Thoracic aorta (tissue), 2 donors: ENCODE measurements at places on chromosomes 13 and 19. TPM values are rescaled to one million over a fixed set of nuclear protein-coding genes. Genes with fewer than 3 reads are reported as not detected.

DNA sequence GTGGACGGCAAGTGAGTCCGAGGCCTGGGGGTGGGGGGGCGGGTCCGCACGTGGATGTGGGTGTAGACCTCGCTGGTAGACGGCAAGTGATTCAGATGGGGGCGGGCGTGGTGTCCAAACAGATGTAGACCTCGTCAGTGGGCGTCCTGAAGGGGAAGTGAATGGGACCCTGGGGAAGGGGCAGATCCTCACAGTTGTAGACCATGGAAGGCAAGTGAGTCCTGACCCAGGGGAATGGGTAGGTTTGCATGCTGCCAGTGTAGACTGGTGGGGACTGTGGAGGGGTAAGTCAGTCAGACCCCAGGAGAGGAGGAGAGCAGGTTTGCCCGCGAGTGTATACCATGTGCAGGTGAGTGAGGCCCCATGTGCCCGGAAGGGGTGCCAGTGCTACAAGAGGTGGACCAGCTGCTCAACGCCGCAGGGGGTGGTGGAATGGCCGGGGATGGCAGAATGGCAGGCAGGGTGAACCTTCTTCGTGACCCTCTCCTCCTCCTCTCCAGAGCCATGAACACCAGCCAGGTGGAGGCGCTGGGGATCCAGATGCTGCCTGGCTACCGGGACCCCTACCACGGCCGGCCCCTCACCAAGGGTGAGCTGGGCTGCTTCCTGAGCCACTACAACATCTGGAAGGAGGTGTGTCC is 22.1 kb downstream of the COLGALT1 start:
- H3K4me1 ChIP-seq: no peaks in the 10 kb centered on the region
- DNase-seq: no peak
- H3K4me3 ChIP-seq: no peak overlapping the region
- H3K36me3 ChIP-seq: peaks cover 41% of the 10 kb centered on the region
- H3K27ac ChIP-seq: no peak overlapping the region

Gene CYP4F2
- not detected for total RNA-seq

- no peaks in the 10 kb centered on the region for H3K27me3 ChIP-seq
- no peak for DNase-seq
- no peak overlapping the region for H3K27ac ChIP-seq
- H3K4me1 ChIP-seq: peaks cover 9% of the 10 kb centered on the region
These were observed 106.4 kb upstream of the EDNRB start for GRCh38 chr13:78024996-78025395.

DNA sequence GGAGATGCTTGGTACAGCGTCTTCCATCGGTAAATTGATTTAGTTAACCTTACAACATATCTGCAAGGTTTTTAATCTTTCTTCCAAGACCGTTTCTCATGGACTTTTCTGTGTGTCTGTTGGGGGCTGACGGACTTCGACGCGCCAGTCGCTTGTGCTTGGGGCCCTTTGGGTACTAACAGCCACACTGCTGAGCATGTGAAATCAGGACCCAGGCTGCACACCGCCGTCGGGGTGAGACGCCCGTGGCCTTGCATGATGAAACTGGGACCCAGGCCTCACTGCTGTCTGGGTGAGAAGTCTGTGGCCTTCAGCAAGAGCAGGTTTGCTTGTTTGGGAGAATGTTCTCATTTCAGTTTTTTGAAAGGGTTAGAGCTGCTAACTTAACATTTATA is 9.8 kb downstream of the ATP4B start:
- no peak overlapping the region for H3K4me3 ChIP-seq
- peaks cover 9% of the 10 kb centered on the region for H3K4me1 ChIP-seq
- DNase-seq: no peak
- no peaks in the 10 kb centered on the region for H3K27me3 ChIP-seq

GRCh38 chr19:17611462-17612244 is 56.2 kb downstream of the COLGALT1 start:
- no peak overlapping the region for H3K4me3 ChIP-seq
- H3K36me3 ChIP-seq: no peaks in the 10 kb centered on the region
- H3K27me3 ChIP-seq: no peaks in the 10 kb centered on the region
- DNase-seq: no peak

Gene ZNF749
- 3.0 TPM for total RNA-seq

DNA sequence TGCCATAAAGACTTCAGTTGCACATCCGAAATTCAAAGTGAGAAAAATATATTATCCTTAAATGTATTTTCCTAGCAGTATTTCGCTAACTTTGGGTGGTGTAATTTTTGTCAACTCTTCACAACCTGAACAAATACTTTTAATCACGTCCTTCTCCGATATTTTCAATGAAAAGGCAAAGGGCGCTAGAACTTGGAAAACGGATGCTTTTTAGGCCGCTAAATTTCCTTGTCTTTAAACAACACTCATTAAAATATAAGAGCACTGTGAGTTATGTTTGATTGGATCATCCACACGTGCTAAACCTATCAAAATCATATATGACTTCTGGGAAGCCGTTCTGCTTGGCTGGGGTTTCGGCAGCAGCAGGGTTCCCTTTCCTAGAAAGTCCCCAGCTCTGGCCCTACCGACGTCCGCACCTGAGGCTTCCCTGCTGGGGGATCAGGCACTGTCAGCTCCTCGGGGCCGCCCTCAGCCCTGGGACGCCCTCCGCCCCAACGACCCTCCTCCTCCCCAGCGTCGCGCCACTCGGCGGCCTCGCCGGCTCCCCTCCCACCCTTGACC is 462 bp upstream of the MPHOSPH8 start:
- peaks cover 28% of the 10 kb centered on the region for H3K4me1 ChIP-seq
- H3K27me3 ChIP-seq: no peaks in the 10 kb centered on the region
- H3K36me3 ChIP-seq: no peaks in the 10 kb centered on the region
- no peak for DNase-seq

- no peaks in the 10 kb centered on the region for H3K27me3 ChIP-seq
- H3K36me3 ChIP-seq: no peaks in the 10 kb centered on the region
- H3K27ac ChIP-seq: no peak overlapping the region
- H3K4me3 ChIP-seq: no peak overlapping the region
- DNase-seq: no peak
These were observed 891.6 kb downstream of the PCDH9 start for GRCh38 chr13:66338542-66338941.

GRCh38 chr19:47257411-47258169 is 1.3 kb downstream of the CCDC9 start:
- peak overlapping the region; percentile 94 for H3K27ac ChIP-seq
- no peaks in the 10 kb centered on the region for H3K27me3 ChIP-seq
- H3K4me1 ChIP-seq: peaks cover 35% of the 10 kb centered on the region
- peak overlapping the region; percentile 77 for H3K4me3 ChIP-seq
- no peak for DNase-seq
- peaks cover 28% of the 10 kb centered on the region for H3K36me3 ChIP-seq

GRCh38 chr13:23289917-23290357 is 109.2 kb downstream of the SGCG start:
- H3K36me3 ChIP-seq: no peaks in the 10 kb centered on the region
- no peaks in the 10 kb centered on the region for H3K27me3 ChIP-seq
- peaks cover 15% of the 10 kb centered on the region for H3K4me1 ChIP-seq
- no peak overlapping the region for H3K27ac ChIP-seq
- H3K4me3 ChIP-seq: no peak overlapping the region
- no peak for DNase-seq

DNA sequence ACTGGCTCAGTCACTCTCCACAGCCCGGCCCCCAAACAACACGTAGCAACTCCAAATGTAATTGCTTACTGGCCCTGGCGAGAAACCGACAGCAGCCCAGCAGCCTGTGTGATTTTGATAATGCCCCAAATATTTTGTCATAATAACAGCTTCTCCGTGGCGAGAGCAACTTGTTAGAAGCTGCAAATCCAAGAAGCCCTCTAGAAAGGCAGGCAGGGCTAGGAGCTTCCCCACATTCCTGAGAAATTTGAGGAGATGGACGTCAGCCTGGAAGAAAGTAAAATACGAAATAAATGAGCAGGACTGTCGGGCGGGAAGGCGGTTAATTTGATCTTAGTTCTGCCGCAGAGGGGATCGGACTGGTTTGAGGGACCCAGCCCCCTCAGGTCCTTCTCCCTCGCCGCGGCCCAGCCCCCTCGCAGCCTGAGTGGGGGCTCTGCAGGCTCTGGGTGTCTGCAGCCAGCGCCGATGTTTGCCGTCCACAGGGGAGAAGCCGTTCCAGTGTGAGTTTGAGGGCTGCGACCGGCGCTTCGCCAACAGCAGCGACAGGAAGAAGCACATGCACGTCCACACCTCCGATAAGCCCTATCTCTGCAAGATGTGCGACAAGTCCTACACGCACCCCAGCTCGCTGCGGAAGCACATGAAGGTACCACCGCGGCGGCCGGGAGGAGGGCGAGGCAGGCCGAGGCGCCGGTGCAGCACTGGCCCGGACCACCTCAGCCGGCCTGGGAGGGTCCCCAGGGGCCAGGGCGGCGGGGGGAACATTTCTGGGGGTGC is 3.1 kb downstream of the ZIC2 start:
- no peaks in the 10 kb centered on the region for H3K36me3 ChIP-seq
- no peak for DNase-seq
- peaks cover 26% of the 10 kb centered on the region for H3K4me1 ChIP-seq
- H3K27ac ChIP-seq: no peak overlapping the region

GRCh38 chr19:37964109-37964508 is 57.1 kb downstream of the SIPA1L3 start:
- H3K4me1 ChIP-seq: peaks cover 22% of the 10 kb centered on the region
- no peaks in the 10 kb centered on the region for H3K36me3 ChIP-seq
- H3K27ac ChIP-seq: no peak overlapping the region

Gene SLC10A2
- total RNA-seq: not detected

DNA sequence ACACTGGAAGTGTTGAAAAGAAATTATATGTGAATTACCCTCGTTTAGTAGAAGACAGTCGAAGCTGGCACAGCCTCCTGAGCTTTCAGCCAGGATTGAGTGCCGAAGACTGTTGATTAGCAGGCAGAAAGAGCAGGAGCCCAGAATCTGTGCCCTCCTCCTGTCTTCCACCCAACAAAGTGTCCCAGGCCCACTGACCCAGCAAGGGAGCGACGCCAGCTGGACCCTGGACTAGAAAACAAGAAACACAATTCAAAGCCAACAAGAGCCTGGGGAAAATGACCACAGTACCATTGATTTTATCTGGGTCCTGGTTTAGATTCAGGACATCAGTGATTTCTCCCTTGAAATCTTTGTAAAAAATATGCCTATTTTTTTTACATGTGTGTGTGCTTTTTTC is 120.7 kb downstream of the RXFP2 start:
- no peaks in the 10 kb centered on the region for H3K27me3 ChIP-seq
- H3K4me3 ChIP-seq: peak overlapping the region; percentile 25
- no peak for DNase-seq
- H3K4me1 ChIP-seq: peaks cover 18% of the 10 kb centered on the region
- H3K27ac ChIP-seq: peak overlapping the region; percentile 67

DNA sequence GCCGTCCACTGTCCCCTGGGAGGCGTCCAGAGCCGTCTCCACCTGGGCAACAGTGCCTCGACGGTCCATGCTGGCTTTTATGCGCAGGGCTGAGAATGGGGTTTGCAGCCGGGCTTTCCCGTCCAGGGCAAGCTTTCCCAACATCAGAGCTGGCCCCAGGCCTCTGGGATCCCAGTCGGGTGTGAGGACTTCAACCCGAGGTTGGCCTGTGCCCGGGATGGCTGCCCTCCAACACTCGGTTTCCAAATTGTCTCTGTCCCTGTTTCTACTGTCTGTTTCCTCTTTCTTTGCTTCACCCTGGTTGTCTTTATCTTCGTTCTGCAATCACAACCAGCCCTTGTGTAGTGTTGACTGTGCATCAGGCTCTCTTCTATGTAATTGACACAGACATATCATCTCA is at the start of gene IFNL4:
IFNL4 (minus strand) TSS at position 51 of the 400 bp plus-strand sequence.
- DNase-seq: no peak
- H3K4me3 ChIP-seq: peak within 1 kb of the TSS; percentile 41
- H3K4me1 ChIP-seq: peaks cover 10% of the 10 kb centered on the region
- no peak within 1 kb of the TSS for H3K27ac ChIP-seq
- H3K27me3 ChIP-seq: peaks cover 5% of the 10 kb centered on the region

DNA sequence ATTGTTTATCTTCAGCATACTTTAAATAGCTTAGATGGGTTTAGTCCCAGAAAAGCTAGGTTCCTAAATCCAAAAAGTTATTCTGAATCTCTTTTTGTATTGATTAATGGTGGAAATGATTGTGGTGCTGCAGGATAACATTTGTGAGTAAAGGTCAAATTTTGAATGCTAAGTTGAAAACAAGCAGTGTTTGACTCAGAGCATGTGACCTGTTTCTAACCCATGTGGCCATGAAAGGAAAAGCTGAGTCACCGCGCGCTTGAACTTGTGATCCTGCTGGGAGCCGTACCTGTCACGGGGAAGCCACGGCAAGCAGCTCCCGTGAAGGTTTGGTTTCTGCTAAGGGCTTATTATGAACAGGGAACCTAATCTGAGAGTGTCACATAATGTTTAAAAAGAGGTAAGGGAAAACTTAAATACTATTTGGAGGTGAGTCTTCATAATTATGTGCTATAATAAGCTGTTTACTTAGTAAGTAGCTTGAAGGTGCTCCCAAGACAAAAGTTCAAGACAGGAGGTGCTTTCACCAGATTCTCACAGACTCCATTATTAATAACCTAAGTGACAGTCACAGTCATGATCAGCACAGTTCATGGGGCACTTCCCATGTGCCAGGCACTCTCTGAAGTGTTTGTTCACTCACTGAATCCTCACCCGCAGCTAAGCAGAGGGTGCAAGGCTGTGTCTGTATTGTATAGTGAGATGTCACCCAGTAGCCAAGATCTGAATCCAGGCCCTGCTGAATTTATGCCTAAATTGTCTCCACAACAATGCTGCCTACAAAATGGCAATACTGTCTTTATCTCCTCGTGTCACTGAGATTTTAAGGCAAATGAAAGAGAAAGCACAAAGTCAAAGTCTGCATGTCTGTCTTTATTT is 286.5 kb downstream of the MYO16 start:
- H3K4me3 ChIP-seq: peak overlapping the region; percentile 56
- peak overlapping the region; percentile 75 for H3K27ac ChIP-seq
- H3K27me3 ChIP-seq: no peaks in the 10 kb centered on the region
- peak; percentile 77 for DNase-seq
- peaks cover 13% of the 10 kb centered on the region for H3K4me1 ChIP-seq
- H3K36me3 ChIP-seq: no peaks in the 10 kb centered on the region

GRCh38 chr13:99756281-99756680 is 215.3 kb downstream of the ZIC5 start:
- no peak overlapping the region for H3K4me3 ChIP-seq
- no peaks in the 10 kb centered on the region for H3K36me3 ChIP-seq
- no peak for DNase-seq
- H3K27ac ChIP-seq: no peak overlapping the region

Gene NLRP11
- not detected for total RNA-seq

Gene ZIC5
- total RNA-seq: not detected

GRCh38 chr19:30710721-30711120 is 338.5 kb downstream of the ZNF536 start:
- DNase-seq: no peak
- no peaks in the 10 kb centered on the region for H3K36me3 ChIP-seq
- no peak overlapping the region for H3K27ac ChIP-seq
- H3K4me1 ChIP-seq: no peaks in the 10 kb centered on the region
- no peaks in the 10 kb centered on the region for H3K27me3 ChIP-seq

Gene GPR12
- 1.2 TPM for total RNA-seq

DNA sequence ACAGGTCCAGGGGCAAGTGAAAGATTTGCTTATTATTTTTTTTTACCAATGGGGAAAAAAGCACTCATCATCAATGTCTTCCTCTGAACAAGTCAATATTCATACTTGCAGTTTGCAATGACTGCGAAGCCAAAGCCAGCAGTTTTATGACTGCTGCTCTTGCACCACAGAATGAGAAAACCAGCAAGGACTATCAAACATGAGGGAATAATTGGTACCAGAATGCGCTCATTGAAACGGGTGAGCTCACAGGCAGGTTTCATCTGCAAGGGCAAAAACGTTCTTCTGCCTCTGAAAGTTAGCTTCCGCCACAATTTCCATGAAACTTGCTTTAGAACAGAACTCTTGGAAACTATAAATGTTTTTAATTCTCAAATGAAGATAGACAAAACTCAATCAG is 5.5 kb downstream of the DLEU7 start:
- H3K36me3 ChIP-seq: no peaks in the 10 kb centered on the region
- no peak overlapping the region for H3K4me3 ChIP-seq
- no peak for DNase-seq
- peaks cover 6% of the 10 kb centered on the region for H3K4me1 ChIP-seq

GRCh38 chr13:50676602-50677001 is 166.9 kb downstream of the DLEU7 start:
- H3K36me3 ChIP-seq: no peaks in the 10 kb centered on the region
- DNase-seq: no peak
- no peak overlapping the region for H3K27ac ChIP-seq
